ENCODE measurements at places on chromosomes 11 and 22.

DNA sequence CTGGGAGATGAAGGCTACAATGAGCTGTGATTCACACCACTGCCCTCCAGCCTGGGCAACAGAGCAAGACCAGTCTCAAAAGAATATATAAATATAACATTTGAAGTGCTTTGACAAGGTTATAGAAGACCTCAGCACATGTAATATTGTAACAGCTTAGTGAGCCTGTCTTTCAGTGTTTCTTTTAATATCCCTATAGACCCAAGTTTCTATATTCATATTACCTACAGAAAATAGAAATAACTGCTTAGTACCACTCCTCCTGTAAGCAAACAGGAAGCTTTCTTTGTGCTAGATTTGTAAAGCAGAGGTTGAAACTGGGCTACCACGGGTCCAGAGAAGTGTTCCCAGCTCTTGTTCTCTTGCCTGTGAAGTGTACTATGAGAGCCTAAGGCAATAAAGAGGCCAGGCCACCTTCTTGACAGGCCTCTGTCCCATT, 68.2 kb downstream of the PPP2R1B start:
- no peak for DNase-seq

DNA sequence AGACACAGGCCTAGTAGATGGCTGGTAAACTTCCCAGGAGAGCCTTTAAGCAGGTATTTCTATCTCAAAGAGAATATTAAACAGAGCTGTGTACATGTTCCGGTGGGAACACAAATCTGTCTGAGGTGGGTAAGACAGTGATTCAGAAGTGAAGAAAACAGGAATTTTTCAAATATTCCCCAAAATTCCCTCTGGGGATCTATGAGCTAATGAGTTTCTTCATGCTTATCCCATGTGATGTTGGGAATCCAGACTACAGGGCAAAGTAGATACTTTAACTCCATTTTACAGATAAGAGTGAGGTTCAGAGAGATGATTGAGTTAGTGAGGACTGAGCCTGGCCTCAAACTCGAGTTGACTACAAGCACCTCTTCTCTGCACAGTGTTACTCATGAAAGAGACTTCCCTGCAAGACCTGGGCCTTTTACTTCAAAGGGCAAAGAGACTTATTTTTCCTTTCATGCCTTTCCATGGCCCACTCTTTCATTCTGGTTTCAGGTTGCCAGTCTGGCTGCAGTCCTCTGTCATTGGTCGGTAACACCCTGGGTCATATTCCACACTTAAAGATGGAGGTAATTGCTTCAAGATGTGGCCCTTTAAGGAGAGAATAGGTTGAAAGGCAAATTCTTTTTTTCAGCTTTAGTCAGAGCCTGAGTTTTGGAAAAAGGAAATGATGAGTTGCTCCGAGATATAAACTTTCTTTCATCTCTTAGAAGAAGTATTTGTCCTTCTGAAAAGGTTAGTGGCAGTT, 70.1 kb downstream of the CYB5R2 start:
- no peak for DNase-seq

GRCh38 chr11:118286545-118286944, 18.0 kb upstream of the CD3E start:
- DNase-seq: no peak

DNA sequence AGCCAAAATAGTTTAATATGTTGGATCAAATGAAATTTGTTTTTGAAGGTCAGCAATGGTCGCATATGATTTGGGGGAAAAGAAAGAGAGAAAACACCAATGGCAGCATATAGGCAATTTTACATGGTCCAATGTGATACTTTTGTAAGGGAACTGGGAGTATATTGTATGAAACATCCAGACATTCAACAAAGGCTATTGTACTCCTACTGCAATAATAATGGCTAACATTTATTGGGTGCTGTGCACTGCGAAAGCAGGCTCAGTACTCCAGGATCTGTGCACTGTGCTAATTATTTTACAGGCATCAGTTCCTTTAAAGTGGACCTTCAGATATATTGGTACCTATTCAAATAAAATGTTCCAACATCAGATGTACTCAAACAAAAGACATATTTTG, 5.9 kb upstream of the OR10V1 start:
- no peak for DNase-seq

DNA sequence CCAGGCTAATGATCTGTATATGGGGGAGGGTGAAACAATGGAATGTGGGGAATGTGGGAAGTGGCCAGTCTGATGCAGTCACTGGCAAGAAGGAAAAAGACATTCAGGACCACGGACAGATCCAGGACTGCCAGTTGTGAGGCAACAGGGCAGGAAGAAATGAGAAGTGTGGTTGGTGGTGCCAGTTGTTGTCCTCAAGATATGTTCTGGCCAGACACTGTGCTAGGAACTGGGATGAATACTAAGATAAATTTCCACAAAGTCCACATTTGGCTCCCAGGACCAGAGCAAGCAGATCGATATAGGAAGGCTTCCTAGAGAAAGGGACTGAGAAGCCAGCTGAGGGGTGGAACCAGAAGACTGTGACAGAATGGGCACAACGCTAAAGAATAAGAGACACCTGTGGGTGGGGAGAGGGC, 6.8 kb upstream of the TPBGL start:
- DNase-seq: no peak

Data from stimulated activated CD4-positive, alpha-beta T cell treated with anti-CD3 and anti-CD28 coated beads, Interleukin-15, amount 100 ng/mL, for 48 hours (primary cell).